Stimulated activated CD4-positive, alpha-beta T cell treated with anti-CD3 and anti-CD28 coated beads, Interleukin-4, amount 100 ng/mL, for 1 hour (primary cell): ENCODE measurements at places on chromosomes 13 and 19.
A peak's percentile ranks its signal among the peaks of the same experiment; 100 is the strongest.

DNA sequence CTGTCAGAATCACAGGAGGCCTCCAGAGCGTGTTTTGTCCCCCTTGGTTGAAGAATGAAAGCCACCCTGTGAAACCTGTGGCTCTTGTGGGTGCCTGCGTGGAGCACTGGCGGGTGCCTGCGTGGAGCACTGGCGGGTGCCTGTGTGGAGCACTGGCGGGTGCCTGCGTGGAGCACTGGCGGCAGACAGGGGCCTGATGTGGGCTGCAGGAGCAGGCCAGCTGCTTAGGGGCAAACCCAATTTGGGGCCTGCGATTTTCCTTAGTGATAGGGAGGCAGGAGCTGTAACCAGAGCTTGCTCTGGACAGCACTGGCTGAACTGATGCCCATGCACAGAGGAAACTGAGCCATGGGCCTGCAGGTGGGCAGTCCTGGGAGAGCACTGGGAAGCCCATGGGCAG is 24.3 kb downstream of the ARHGEF7 start:
- DNase-seq: no peak

GRCh38 chr19:13978351-13979243 is 26.3 kb downstream of the DCAF15 start:
- DNase-seq: peak; percentile 26

GRCh38 chr13:77599351-77599750 is 63.8 kb downstream of the SCEL start:
- no peak for DNase-seq

DNA sequence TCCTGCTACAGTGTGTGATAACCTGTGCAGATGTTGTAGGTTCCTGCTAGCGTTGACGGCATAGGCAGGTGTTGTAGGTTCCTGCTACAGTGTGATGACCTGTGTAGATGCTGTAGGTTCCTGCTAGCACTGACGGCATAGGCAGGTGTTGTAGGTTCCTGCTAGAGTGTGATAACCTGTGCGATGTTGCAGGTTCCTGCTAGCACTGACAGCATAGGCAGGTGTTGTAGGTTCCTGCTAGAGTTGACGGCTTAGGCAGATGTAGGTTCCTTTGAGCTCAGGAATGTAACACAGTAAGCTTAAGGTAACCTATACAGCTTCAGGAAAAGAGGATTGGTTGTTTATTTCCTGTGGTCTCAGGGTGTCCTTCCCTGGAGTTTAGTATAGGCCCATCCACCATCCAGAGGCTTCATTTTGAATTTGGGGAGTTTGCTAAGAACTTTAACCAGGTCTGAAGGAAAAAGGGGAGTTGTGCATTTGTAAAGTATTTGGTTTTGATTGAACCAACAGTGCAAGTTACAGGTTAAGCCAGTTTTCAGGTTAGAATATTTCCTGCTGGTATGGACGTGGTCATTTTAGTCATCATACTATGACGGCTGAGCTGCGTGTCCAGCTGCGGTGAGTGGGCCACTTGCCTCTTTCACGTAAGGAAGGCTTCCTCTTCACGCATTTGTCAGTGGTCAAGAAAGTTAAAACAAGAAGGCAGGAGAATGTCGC is 53.8 kb downstream of the ATP11A start:
- DNase-seq: no peak

- DNase-seq: no peak
Observed at GRCh38 chr13:83709426-83710132, 172.7 kb downstream of the SLITRK1 start.

DNA sequence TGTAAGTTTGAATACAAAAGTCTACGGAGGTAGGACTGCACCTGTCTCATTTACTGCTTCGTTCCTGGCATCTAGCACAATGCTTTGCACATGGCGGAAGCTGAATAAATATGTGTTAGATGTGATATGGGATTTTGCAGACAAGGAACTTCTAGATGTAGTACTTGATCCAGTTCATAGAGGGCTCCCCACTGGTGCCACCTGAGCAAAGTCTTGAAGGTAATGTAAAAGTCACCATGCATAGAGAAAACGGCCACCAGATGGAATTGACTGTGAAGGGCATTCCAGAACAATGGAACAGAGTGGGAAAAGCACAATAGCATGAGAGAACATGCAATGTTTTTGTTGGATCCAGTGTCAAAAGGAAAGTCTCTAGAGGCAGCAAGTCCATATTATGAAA is 209.3 kb downstream of the HS6ST3 start:
- no peak for DNase-seq

GRCh38 chr19:39474139-39474620 is 6.5 kb upstream of the TIMM50 start:
- DNase-seq: peak; percentile 83

DNA sequence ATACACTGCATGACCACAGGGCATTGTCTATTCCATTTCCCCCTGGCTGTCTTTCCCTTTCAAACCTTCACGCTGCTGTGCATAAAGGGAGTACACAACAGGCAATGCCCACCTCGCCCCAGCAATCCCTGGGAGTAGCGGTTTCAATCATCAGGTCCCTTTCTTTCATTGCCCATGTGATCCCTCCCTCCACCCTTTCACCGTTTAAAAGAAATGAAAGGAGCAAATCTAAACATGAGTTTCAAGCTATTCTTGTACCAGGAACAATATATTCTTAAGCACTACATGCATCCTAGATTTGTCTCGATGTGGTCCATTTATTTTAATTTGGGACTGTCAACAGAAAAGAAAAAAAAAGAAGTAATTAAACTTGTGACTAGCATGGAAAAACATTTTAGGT is 123.4 kb upstream of the ARGLU1 start:
- DNase-seq: no peak

DNA sequence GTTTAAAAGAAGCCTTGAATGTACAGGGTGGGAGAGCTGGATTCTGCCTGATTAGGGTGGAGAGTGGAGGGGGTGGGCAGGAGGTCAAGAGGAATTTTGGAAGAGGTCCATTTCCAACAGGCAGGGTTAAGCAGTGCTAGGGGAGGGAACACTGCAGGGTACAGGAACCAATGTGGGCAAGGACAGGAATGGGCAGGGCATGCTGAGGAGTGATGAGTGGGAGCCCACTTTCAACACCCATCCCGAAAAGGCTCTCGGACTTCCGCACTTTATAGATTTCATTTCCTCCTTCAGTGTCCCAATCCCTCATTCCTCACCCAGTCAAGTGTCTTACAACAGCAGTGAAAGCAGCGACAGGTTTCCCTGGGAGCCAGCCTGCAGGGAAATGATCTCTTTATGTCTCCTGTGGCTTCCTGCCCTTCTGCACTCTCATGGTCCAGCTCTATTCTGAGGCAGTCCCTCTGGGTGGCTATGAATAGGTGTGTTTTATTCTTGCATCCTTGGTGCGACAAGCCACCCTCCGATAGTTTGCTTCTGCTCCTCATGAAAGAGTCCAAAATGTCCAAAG is 50.5 kb upstream of the ZNF507 start:
- no peak for DNase-seq

- DNase-seq: no peak
Observed at GRCh38 chr19:800360-801029, 3.2 kb downstream of the PTBP1 start.

GRCh38 chr13:109151255-109151654 is 521.8 kb downstream of the MYO16 start:
- DNase-seq: no peak

GRCh38 chr13:47639738-47640447 is 361.2 kb downstream of the SUCLA2 start:
- no peak for DNase-seq

GRCh38 chr19:9205501-9206113 is 13.8 kb downstream of the OR7D4 start:
- DNase-seq: peak; percentile 62

- DNase-seq: peak; percentile 5
Observed at GRCh38 chr19:37931881-37932655, 25.1 kb downstream of the SIPA1L3 start.

GRCh38 chr13:66367356-66367755 is 862.8 kb downstream of the PCDH9 start:
- no peak for DNase-seq

DNA sequence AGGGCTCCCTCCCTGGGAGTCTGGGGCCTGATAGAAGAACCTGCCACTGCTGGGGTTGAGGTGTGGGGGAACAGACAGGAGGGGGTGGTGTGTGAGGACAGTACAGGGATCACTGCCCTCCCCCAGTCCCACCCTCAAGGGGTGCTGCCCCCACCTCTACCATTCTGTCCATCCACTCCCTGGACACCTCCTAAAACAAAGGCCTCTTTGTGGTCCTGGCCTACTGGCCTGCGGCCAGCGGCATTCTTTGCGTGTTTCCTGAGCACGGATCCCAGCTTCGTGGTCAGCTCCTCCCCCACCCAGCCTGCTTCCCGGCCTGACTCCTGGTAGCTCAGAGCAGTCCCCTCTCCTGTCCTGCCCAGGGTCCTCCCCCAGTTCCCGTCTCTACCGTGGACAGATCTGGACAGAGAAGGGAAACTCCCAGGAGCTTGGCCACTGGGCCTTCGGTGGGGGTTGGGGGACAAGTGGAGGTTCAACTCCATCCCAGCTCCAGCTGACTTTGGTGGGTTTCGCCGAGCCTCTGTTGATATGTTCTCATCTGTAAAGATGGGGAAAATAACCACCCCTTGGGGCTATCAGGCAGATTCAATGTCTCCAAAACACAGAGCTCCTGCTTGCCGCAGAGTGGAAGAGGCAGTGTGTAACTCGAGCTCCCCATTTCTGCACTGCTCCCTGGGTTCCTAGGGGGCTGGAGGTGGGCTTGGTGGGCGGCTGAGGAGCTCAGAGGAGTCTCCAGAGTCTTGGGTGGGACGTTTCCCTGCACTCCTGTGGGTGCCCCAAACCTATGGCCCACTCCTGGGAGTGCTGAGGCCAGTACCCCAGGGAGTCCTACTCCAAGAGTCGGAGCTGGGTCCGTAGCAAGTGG is 48.7 kb downstream of the LYL1 start:
- DNase-seq: no peak

DNA sequence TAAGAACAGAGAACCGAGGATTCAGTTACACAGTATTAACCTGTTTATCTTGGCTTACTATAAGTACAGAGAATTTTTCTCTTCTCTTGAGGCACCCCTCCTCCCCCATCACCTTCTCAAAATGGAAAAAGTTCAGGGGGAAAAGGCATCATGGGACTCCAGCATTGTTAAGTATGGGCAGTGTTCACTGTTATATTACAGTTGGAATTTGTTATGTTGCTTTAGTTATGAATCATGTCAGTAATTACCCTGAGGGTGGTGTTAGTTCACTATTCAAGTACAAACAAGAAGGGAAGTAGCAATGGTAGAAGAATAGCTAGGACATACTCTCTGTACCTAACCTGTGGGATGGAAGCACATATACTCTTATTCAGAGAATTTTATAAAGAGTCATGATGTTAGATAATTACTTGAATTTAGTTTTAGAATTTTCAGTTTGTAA is 12.0 kb downstream of the LPAR6 start:
- no peak for DNase-seq

DNA sequence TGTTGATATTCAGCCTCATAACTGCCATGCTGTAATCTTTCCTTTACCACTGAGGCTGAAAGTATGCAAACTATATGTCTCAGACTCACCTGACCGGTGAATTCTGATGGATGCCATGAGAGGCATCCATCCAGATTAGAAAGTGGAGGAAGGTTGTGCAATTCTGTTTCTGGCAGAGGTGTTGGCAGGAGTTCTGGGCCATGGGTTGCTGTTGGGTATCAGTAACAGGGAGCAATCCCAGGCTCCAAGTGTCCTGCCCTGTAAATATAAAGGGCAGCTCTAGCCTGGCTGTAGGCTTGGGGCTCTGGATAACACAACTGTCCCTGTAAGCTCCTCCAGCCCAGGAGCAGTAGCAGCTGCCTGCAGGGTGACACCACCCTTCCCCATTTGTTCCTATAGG is 77.4 kb upstream of the ABCC4 start:
- DNase-seq: no peak

DNA sequence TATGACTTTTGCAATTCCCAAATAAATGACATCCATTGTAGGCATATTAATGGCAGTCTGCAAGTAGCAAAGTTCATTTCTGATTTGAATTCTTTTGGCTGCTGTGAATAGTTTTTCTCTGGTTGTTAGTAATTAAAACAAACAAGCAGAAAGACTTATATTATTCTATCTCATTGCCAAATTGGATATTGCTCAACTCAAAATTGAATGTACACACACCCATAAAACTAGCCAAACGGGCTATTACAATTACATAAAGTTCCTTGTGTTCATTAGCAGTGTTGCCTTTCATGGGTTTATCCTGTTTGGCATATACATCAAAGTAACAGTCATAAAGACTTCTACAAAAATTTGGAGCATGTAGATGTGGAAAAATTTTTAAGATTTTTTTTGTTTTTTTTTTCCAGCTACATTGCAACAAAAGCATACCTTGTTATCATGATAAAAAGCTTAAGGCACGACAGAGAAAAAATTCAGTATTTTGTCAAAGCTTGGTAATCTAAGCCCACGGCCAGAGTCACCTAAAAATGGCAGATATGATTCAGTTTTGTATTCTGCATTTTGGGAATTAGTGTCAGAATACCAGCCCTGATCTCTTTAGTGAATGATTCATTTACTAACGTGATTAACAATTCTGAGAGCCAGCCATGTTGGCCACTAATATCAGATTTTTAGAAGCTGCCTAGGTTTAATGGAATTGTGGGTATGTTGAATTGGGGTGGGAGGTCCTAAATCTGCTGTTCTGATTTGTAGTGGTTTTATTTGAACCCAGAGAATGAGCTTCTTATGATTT is 108.4 kb downstream of the KLF5 start:
- no peak for DNase-seq

- DNase-seq: no peak
Observed at GRCh38 chr19:6593651-6594416, 2.9 kb upstream of the CD70 start.

DNA sequence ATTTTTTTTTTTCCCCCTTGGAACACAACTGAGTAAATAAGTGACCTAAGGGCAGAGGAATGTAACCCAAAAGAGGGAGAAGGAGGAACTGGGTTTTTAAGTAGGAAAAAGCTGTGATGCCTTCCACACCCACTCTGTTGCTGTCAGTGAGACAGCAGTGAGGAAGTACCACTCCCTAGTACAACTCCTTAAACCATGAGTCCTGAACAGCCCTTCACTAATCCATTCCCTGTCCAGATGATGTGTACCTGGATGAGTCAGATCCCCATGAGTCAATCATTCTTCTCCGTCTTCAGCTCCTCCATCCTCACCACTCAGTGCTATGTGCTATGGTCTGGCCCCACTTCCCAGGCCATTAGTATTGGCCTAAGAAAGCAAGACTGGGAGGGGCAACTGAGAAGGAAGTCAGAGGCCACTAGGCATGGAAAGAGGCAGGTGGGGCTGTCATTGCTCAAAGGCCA is 12.9 kb upstream of the CXCL17 start:
- no peak for DNase-seq

DNA sequence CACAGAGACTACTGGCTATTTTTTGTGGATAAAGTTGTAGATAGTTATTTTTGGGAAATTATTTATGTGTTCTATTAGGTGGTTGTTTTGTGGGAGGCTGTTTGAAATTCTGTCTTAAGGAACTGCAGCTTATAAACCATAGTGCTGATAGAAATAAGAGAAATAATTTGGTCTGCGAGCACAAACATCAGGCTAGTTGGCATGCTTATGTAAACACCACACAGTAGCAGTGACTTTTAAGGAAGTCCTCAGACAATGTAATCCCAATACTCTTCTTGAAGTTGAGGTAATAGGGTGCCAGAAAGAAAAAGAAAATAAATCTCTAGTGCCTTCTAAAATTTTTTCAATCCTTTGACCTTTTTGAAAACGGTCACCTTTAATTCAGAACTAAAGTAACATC is 23.9 kb downstream of the KL start:
- no peak for DNase-seq
